ENCODE measurements at places on chromosomes 3 and 15.
A peak's percentile ranks its signal among the peaks of the same experiment; 100 is the strongest.

- no peak for DNase-seq
Measured at GRCh38 chr15:39202641-39203040, 378.2 kb upstream of the THBS1 start.

DNA sequence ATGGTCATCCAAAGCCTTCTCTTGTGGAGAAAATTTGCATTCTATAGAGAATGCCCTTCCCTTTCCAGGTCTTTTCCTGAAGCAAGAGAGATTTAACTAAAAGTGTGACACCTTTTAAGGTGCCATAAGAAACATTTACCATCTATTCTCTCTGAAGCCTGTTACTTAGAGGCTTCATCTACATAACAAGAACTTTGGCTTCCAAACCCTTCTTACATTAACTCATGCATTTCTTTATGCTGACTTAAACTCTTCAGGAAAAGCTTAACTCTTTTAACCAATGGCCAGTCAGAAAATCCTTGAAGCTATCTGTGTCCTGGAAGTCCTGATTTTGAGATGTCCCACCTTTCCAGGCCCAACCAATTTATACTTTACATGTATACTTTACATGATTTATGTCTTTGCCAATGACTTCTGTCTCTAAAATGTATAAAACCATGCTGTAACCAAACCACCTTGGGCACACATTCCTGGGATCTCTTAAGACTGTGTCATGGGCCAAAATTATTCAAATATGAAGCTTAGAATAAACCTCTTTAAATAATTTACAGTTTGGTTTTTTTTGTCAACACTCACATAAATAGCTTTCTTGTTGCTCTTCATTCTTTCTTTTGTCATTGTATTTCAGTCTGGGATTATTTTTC lies 472.6 kb upstream of the NECTIN3 start:
- no peak for DNase-seq

DNA sequence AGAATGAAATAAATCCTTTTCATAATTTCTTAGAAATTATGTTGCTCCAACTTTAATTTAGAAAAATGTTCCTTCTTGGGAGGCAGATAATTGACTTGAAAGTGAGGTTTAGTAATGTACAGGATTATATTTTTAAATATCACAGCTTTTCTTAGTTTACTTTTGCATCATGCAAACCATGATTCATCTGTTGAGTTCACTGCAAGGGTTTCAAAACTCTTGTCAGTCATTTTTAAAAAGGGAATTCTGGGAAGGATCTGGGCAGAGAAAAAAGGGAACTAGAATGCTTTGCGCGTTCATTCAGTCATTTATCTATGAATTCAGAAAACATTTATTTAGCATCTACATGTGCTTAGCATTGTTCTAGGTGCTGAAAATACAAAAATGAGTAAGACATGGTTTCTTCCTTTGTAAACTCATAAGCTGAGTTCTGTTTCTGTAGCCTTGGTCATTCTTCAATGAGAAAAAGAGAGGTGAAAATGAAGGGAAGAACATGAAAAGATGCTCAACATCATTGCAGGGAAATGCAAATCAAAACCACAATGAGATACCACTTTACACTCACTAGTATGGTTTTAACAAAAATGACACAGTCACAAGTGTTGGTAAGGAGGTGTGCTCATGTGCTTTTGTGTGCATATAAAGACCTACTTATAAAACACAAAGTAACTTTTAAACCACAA lies 209.1 kb downstream of the NR1D2 start:
- no peak for DNase-seq

- no peak for DNase-seq
Measured at GRCh38 chr15:75042730-75043508, 19.5 kb downstream of the PPCDC start.

DNA sequence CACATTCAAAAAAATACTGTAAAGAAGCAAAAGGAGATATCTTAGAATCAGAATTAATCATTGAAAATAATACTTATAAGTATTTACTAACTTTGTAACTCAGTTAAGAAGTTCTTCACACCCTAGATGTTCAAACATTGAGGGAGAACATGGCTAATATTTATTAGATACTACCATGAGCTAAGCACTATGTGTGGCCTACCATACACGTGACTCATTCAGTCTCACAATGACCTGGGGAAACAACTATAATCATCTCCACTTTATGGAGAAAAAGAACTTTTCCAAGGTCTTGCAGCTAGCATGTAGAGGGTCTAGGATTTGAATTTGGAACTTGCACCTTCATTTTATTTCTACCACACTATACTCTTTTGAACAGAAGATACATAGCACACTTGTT lies 361.9 kb upstream of the CFAP20DC start:
- no peak for DNase-seq

DNA sequence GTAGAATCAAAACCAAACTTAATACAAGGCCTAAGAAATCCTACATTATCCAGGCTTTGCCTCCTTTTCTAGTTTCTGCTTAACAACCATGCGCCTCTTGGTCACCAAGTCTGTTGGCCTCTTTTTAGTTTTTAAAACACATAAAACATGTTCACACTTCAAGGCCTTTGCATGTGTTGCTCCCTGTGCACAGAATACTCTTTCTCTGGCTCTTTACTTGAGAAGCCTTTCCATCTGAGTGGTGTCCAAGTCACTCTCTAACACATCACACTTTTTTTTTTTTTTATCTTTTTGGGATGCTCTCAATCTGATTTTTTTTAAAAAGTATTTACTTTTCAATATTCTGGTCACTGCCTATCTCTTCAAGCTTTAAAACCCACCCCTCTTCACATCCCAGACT lies 14.9 kb downstream of the GAP43 start:
- no peak for DNase-seq

GRCh38 chr3:165196577-165197480 lies 645 bp upstream of the SLITRK3 start:
- no peak for DNase-seq

DNA sequence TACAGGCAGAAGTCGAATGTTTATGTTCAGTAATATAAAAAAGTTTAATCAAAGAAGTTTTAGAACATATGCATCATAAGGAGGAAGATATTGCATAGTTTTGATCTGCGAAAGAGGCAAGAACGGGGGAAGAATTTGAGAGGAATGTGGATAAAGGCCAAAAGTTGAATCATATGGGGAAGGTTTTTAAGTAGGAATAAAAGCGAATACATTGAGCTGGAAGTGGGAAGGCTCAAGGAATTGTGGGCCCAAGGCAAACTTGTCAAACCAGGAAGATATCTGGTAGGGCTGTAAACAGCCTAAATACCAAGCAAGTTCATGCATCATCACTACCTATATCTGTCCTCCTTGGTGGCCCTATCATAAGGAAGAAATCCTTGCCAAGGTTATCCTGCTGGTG lies 186.9 kb downstream of the MAGI1 start:
- no peak for DNase-seq

GRCh38 chr15:39939487-39940452 lies 5.9 kb downstream of the EIF2AK4 start:
- DNase-seq: no peak

DNA sequence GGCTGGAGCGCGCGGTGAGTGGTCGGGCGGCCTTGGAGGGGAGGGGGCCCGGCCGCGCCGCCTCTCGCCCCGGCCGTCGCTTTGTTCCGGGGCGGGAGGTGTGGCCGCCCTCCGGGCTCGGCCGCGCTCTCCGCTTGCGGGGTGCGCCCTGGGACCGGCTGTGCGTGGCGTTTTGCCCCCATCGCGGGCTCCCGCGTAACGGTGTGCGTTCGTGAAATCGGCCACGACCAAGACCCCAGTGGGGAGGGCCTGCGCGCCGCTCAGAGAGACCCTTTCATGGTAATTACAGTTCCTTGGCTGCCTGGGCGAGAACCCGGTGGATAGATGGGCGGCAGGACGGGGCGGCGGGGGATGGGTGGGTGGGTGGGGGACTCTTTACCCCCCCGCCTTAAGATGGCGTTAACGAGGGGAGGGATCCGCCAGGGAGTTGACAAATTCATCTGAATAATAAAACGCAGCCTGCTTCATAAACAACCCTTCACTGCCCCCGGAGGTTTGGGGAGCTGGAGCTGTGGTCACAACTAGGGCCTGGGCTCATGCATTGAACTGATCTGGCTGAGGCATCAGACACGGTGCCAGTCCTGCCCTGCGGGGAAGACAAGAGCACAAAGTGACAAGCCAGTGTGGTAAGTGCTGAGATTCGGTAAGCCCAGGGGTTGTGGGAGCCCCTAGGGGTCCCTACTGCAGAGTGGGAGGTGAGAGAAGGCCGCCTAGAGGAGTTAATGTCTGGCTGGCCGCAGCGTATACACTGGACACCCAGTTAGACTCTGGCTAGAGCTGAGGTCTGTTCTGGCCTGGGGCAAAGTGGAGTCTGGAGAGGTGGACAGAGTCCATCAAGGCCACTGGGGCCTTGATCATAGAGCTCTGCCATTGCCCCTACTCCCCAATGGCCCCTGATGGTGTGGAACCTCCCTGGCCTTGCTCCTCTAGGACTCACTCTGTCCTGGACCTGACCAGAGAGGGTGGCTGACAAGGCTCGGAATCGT lies 668 bp downstream of the MRAS start:
- DNase-seq: peak; percentile 15

- no peak for DNase-seq
Measured at GRCh38 chr3:48305396-48305795, 28.1 kb downstream of the SPINK8 start.

GRCh38 chr3:105367063-105367405 lies 325 bp downstream of the ALCAM start:
- DNase-seq: no peak

DNA sequence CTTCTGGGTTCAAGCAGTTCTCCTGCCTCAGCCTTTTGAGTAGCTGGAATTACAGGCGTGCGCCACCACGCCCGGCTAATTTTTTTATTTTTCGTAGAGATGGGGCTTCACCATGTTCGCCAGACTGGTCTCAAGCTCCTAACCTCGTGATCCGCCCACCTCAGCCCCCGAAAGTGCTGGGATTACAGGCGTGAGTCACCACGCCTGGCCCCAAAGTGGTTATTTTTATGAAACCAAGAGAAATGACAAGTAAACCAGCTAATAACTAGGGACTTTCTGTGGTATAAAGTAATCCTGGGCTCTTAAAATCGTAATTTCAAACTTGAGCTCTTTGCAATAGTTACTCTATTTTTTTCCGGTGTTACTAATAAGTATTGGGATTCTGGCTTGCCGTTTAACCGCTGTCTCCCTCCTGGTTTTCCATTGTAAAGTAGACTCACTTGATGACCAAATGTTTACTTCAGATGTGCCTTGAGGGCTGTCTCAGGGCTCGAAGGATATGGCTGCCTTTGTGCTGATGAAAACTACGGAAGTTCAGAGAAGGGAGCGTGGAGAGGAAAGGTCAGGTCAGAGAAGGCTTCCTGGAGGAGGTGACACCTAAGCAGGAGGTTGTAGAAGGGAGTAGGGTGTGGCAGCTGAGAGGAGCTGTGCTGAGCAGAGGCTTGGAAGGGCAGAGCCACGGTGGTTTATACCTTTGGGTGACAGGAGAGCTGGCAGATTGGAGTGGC lies 4.2 kb downstream of the ZSCAN2 start:
- no peak for DNase-seq

DNA sequence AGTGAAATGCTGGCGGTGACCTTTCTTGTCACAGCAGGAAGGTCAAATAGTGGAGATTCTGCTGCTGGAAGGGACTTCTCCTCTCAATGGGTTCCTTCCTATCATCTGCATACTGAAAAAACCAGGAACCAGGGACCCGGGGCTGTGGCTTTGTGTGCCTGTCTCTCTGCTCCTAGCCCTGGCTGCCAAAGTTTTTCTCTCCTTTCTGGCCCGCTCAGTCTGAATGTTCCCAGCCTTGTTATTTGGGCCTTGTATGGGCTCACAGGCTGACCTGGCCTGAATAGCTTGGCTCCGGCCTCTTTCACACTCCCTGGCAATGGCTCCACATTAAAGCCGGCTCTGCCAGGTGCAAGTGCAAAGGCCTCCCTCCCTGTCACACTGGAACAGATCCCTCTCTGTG lies 94.7 kb downstream of the LRIG1 start:
- DNase-seq: no peak

DNA sequence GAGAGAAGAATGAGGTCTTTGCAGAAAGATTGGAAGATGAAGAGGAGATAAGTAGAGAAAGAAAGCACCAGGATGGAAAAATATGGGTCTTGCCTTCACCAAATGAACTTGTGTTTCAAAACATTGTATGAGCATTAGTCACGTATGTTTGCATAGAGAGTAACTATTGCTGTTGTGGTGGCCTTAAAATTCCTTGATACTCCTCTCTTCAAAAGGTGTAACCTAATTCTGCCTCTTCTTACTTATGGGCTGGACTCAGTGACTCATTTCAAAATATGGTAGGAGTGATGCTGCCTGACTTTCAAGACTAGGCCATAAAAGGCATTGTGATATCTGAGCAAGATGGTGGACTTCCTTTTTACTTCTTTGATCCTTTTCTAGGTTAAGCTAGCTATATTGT lies 228.7 kb upstream of the ZNF385D start:
- no peak for DNase-seq

DNA sequence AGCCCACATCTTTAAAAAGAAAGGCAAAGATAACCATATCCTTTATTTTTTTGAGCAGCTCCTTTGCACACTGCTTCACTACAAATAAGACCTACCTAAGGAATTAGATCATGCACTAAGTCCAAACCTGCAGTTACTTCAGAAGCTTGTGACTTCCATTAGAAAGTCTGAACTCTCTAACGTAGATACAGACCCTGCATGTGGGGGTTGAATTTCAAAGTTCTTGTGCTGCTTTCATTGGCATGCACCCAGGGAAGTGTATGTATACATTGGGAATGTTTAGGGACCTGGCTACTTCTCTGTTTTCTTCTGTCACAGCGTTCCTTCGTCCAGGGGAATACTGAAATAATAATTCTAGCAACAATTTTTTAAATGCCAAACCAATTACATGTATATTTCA lies 185.2 kb upstream of the IL12A start:
- DNase-seq: no peak

GRCh38 chr3:24253336-24253735 lies 241.3 kb downstream of the THRB start:
- DNase-seq: no peak

- DNase-seq: no peak
Measured at GRCh38 chr3:50194903-50195500, 3.6 kb downstream of the GNAT1 start.
